ENCODE measurements at places on chromosomes 1 and 21. TPM values are rescaled to one million over a fixed set of nuclear protein-coding genes. Genes with fewer than 3 reads are reported as not detected.

- no peak for DNase-seq
Measured at GRCh38 chr1:39452081-39452480, 39.4 kb upstream of the BMP8A start.

GRCh38 chr1:61012341-61012761, 70.0 kb upstream of the NFIA start:
- no peak for DNase-seq

DNA sequence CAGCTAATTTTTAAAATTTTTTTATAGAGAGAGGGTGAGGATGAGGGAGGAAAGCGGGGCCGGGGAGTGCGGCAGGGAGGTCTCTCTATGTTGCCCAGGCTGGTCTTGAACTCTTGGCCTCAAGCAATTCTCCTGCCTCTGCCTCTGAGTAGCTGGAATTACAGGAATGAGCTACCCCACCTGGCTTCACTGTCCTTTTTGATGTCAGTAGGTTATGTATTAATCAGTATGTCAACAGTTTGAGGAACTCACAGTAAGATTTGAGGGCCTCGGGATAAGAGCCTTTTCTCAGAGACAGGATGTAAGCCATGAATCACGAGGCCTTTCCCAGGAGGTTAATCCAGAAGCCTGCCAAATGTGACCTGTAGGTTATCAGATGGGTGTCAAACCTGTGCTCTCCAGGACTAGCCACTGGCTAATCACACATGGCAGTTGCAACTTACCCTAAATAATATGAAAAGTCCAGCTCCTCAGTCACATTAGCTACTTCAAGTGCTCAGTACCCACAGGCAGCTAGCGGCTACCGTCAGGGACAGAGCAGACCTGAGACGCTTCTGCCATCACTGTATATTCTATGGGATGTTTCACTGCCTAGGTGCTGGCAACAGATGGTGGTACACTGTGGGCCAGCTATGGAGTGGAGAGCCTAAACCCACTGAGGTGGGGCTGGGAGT, 33.1 kb downstream of the TRIM67 start:
- DNase-seq, result no peak

- no peak for DNase-seq
Measured at GRCh38 chr21:29441651-29442050, 142.9 kb downstream of the BACH1 start.

GRCh38 chr1:52635321-52636089, 2.5 kb downstream of the SHISAL2A start:
- DNase-seq, result no peak

DNA sequence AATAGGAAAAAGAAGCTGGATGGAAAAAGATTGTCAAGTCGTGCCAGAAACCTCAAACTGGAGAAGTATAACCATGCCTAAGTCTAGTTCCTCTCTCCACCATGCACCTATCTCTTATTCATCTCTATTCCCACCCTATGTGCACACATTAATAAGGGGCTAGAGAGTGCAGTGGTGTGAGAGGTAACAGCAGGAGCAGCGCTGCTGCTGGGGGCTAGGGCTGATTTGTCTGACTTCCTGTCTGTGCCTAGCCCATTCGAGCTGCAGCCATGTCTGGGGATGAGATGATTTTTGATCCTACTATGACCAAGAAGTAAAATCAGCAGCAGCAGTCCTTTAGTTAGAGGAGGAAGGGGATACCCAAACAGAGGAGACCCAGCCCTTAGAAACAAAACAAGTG, 43.0 kb downstream of the TRIM33 start:
- no peak for DNase-seq

Gene SELENON
- 56.4 TPM for polyA plus RNA-seq

DNA sequence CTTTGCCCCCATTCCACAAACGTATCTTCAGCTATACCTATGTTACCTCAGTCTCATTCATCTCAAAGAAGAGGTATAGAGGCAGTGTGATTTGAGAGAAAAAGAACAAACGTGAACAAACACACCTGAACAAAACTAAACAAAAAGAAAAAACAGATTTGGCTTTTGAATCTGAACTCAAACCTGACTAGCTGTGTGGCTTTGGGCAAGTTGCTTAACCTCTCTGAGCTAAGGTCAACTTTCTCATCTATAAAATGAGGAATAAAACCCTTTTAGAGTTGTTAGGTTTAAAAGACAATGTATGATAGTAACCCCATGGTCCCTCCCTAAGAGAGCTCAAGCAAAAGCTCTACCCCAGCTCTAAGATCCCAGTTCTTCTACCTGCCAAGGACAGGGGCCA, 73.5 kb downstream of the ZNF648 start:
- DNase-seq, result no peak

DNA sequence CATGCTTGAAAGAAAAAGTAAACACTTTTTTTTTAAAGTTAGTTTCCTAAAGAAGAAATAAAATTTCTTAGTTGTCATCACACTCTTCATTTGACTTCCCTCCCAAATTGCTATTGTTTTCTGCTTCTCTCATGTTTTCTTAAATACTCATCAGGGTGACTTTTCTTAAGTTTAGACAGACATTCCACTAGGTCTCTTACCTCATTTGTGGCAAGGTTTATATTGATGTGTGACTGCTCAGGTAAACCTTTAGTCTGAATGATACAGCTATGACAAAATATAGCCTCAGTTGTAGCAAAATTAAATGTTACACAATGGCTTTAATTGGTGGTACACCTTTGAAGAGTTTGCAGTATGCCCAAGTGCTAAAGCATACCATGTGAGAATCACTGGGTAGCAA, 78.6 kb downstream of the ATF6 start:
- DNase-seq, result no peak

GRCh38 chr21:29002442-29003144, 9.9 kb upstream of the LTN1 start:
- peak; percentile 99 for DNase-seq

DNA sequence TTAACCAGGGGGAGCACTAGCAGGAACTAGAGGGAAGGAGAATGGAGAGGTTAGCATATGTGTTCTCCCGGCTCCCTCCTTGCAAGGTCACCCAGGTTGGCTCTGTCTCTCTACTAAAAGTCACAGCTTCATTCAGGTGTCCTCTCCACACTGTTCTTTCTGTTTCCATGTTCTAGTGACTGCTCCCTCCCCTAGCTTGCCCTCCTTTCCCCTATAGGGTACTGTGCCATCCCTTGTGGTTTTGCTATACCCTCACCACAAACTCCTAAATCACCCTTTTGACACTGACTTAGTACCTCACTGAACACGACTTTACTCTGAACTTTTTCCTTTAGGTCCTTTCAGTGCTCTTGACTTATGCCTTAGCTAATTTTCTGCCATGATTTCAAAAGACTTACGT, 389.3 kb downstream of the ST6GALNAC3 start:
- DNase-seq, result no peak

DNA sequence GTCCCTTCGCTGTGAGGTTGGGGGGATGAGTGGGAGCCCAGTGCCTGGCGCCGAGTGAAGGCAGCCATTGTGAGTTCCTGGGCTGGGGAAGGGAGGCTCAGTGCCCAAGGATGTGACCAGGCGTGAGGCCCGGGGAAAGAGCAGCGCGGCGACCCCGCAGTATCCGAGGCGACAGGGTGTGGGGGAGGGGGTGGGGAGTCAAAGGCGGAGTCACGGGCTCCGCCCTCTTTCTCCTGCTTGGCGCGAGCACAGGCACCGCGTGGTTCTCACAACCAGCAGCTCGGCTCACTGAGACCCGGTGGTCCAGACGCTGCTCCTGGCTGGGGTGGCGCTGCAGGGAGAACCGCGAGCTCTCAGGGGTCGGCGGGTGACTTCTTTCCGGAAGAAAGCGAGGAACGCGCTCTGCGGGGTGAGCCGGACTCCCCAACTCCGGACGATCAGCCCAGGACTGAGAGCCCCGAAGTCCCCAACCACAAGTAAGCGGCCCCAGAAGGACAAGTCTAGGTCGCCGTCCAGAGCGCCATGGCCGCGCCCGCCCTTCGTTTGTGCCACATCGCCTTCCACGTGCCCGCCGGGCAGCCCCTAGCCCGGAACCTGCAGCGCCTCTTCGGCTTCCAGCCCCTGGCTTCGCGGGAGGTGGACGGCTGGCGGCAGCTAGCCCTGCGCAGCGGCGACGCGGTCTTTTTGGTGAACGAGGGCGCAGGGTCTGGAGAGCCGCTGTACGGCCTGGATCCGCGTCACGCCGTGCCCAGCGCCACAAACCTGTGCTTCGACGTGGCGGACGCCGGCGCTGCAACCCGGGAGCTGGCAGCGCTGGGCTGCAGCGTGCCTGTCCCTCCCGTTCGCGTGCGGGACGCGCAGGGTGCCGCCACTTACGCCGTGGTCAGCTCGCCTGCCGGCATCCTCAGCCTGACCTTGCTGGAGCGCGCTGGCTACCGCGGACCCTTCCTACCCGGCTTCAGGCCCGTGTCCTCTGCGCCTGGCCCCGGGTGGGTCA, at the start of gene HPDL:
TSS of gene HPDL (plus strand) at position 269 of the 997 bp plus-strand sequence. CDS start at position 523, 254 bp downstream.
- DNase-seq, result peak; percentile 90

DNA sequence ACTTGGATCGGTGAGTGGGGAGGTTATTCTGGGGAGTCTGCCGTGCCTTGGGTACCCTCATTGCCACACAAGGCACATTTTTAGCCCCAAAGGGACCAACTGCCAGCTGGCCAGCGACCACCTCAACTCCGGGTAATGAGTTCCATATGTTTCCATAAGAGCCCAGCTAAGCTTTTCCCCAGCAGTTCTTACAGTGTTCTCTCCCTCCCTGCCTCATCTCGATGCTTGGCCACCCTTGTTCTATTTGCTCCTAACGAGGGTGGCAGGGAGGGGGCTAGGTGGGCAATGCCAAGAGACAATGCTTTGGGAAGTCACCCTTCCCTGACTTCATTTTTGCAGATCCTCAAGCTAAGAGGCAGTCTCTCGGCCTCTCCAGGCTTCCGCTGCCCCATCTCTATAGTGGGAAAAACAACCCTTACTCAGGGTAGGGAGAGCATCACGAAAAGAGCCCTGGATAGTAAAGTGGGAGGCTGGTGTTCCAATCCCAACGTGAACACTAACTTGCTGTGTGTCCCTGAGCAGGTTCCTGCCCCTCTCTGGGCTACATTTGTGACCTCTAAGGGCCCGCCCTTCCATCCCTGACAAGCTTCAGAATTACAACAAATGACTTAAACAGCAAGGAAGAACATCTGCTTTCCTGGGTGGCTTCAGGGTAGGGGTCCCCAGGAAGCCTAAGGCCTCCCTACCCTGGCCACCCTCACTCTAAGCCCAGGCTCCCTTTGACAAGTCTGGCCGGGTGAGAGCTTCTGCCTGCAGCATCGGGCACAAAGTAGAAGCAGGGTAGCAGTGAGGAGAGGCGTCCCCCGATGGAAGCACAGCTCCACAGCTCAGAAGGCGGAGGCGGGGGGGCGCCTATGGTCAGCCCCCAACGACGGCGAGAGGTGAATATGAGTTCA, 5.8 kb downstream of the ID3 start:
- no peak for DNase-seq

Gene HSD3B2
- polyA plus RNA-seq, result not detected

- no peak for DNase-seq
Measured at GRCh38 chr1:198598796-198599321, 40.0 kb upstream of the PTPRC start.

Gene STUM
- polyA plus RNA-seq, result 15.5 TPM

- DNase-seq, result no peak
Measured at GRCh38 chr1:150068109-150068435, 496 bp downstream of the VPS45 start.

DNA sequence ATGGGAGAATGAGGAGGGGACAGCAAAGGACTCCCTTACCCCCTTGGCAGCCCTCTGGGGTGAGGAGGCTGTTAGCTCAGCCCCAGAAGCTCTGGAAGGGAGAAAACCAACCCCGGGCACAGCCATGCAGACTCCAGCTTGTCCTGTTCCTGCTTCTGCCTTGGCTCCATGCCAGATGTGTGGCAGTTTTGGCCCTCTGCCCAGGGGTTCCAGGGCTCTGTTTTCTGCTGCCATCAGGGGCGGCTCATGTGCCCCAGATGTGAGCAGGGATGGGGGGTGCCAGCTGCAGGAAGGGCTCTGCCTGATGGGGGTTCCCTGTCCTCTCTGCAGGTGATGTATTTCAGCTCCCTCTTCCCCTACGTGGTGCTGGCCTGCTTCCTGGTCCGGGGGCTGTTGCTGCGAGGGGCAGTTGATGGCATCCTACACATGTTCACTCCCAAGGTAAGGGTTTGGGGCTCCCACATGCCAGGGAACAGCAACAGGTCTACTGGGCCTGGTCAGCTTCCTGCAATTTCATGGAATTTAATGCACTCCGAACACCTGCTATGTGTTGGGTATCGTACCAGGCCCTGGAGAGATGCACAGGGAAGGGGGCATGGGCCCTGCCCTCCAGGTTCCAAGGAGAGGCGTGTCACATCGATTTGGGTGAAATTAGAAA, 26.1 kb downstream of the SLC6A17 start:
- DNase-seq, result no peak

DNA sequence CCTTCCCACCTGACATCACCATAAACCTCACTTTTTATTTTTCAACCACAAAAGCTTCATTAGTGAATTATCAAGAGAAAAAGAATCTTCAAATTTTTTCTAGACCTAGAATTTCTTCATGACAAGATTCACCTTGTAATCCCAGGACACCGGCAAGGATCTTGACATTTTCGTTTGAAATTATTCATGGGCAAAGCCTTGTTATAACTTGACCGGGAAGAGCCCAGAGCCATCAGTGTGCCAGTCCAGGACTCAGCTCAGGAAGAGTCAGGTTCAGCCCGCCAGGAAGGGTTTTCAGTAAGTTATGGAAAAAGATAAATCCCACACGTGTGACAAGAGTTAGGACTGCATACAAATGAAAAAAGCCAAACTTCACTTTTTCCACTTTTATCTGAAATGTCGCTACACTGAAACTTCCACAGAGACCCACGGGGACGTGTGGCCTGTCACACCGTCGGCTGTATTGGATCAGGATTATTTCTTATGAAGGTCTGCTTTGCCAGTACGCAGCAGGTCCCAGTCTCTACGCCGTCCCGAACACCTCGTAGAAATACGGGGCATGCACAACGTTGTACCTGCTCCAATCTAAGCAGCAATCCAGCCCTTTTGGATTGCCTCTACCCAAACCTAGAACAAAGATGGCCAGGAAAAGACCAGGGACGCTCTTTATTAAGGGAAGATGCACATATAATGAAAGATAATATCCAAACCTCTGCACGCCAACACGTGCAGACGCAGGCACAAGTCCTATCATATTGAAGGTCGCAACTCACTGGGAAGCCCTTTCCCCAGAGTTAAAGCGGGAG, 916 bp downstream of the F3 start:
- no peak for DNase-seq

Gene UBXN10
- 0.29 TPM for polyA plus RNA-seq

Gene QSOX1
- polyA plus RNA-seq, result 32.0 TPM

DNA sequence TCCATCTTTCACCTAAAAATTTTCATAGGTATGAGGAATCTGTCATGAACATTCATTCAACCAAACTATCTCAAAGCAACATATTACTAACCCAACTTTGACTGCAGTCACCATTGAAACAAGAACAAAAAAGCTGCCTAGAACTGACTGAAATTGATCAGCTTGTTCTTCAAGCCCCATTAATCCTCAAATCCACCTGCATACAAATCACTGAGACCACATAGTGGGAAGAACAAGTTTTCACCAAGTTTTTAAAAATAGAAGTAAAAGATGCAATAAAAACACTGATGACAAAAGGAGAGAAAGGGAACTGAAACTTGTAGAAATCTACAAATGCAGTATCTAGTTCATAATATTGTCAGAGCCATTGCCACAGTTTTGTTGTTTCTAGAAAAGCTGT, 6.1 kb downstream of the SORT1 start:
- no peak for DNase-seq

Gene FCGR3A
- 2.6 TPM for polyA plus RNA-seq

- DNase-seq, result no peak
Measured at GRCh38 chr1:17591814-17592430, 52.4 kb downstream of the ARHGEF10L start.
